Activated naive CD4-positive, alpha-beta T cell treated with anti-CD3 and anti-CD28 coated beads, Interleukin-2, amount 10 ng/mL, durations not matched to agents 7 days and 5 days (primary cell): ENCODE measurements at places on chromosomes 7 and 10.

- no peak for DNase-seq
Observed at GRCh38 chr10:78634389-78634815, 434.4 kb upstream of the ZMIZ1 start.

DNA sequence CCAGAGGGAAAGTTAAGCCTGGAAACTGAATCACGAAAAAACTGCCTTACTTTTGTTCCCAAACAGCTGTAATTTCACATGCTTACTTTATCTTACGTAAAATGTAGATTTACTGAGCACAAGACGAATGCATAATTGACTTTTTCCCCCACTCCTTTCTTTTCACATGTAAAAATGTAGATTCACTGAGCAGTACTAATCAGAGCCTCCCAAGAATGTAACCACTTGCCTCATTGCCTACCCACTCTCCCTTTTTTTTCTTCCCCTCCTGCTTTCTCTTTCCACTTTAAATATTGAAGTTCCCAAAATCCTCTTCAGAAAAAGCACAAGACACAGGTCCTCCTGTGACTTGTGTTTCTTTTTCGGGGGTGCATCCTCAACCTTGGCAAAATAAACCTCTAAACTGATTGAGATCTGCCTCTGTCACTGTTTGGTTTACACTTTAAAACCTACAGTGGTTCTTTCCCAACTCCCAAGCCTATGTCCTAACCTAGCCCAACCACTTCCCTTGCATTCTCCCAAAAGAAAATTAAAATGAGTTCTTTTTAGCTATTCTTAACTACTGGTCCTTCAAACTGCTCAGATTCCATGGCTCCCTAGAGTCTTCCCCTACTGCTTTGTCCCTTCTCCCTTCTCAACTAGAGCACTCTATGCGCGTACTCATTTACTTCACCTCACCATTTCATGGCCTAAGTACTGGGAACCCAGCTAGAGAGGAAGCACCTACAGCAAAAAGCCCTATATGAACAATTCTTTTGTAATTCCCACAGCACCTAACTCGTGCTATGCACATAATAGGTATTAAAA lies 236.6 kb upstream of the MKLN1 start:
- DNase-seq, result no peak

DNA sequence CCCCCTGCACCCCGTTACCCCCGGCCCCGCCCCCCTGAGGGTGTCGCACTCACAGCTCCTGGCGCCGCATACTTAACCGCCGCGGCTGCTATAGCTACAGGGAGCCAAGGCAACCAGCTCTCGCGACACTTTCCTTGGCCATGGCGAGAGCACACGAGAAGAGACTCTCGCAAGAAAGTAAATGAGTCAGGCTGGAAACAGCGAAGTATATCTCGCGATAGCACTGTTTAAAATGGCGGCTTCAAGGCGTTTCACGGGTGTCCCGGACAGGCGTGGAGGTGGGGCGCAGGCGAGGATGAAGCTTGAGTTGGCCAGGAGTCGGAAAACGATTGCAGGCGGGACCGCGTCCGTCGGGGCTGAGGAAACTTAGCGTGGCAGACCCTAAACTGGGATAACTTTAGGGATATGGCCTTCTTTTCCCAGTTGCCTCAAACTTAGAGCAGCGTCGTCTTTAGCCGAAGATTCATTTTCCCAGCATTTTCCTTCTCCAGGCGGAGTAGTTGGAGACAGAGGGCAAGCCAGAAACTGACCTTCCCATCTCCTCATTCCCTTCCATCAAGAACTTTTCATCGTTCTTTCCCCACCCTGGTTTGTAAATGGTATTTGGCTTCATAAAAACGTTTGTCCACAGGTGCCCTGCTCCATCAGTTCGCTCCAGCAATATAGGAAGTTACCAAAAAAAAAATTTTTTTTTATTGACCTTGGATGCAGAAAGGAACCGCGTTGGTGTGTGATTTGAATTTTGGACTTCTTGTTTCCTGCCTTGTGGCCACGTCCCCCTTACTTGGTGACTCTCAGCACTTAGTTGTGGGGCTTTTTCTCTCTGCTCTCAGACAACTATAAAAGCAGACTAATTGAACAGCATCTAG lies 15.2 kb downstream of the MYOZ1 start:
- peak; percentile 97 for DNase-seq

GRCh38 chr7:138981332-138982203 lies at the start of gene KIAA1549:
Gene KIAA1549, minus strand, starts transcription at chr7:138981389. Its CDS starts 120 bp downstream, at chr7:138981269.
- DNase-seq, result peak; percentile 73

DNA sequence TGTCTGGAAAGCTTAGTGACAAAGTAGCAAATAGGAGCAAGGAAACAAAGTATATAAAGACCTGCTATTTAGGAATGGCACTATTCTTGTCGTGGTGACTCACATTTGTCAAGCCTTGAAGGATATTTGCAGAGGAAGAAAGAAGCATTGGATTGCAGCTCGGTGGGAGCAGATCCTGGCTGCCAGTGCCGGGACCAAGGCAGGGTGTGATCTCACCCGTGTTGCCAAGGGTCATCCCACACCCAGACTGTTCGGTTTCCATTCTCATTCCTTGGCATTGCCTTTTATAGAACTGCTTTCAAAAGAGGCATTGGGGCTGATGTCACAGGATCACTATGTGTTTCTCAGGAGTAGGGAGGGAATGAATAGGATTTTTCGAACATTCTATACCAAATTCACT lies 176.2 kb downstream of the GALNT17 start:
- DNase-seq, result no peak
